ENCODE measurements at places on chromosomes 13 and 19.
A peak's percentile ranks its signal among the peaks of the same experiment; 100 is the strongest.

GRCh38 chr13:101492251-101492910 lies 39.9 kb downstream of the ITGBL1 start:
- no peak for DNase-seq

DNA sequence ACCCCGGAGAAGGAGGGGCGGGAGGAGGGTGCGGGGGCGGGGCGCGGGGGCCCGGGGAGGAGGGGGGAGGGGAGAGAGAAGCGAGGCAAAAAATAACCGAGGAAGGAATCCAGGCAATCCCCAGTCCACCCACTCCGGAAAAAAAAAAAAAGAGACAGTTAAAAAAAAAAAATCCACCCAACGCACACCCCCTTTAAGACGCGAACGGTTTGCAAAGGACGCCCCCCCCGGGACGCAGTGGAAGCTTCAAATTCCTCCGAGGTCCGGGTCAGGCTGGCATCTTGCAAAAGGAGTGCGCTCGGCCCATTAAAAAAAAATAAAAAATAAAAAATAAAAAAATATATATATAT lies at the start of gene CACNA1A:
Gene CACNA1A (minus strand): TSS at position 9 of the 350 bp plus-strand sequence. CDS start 255 bp downstream, outside the sequence.
- no peak for DNase-seq

DNA sequence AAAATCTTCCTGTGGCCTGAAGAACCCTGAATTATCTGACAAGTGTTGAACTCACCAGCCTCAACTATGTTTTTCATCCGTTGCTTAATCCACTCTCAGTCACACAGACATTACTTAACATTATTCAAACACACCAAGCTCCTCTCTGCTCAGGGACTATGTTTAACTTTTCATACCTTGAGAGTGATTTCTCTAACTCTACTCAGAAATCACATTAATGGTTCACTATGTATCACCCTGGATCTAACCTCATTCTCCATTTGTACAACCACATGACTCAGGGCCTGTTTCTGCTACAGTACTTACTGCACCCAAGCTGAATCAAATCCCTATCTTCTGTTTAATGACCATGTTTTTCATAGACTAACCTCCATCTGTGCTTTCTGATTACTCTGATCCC lies 553.7 kb upstream of the PRR20A start:
- DNase-seq: no peak

DNA sequence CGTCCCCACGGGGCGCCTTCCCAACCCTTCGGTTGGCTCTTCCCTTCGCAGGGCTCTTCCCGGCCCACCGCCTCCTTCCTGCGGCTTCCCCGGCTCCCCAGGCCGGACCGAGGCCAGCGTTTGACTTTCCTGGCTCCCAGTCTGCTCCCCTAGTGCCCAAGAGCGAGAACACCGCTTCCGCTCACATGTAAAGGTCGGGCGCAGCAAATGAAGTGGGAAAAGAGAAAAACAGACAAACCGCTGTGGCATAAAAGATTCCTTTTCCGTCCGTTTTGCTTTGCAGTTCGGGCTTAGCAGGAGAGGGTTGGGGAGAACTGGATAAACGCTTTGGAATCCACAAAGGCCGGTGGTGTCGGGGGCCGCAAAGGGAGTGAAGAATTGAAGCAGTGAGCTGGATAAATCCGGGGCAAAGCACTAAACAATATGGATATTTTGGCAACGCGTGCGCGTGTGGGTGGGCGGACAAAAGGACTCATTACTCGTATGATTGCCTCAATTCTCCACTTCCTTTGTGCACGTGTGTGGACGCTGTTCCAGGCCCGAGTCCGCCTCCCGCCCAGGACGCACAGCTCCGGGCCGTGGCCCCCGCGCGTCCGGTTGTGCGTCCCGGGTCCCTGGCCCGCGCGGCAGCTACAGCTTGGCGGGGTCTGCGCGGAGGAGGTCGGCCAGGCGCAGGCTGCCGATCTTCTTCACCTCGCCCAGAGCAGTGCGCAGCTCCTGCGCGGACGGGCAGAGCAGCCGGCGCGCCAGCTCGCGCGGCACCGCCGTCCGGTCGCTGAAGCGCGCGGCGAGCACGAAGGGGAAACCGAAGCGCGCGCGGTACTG lies 8.6 kb upstream of the CDX2 start:
- DNase-seq: peak; percentile 65

DNA sequence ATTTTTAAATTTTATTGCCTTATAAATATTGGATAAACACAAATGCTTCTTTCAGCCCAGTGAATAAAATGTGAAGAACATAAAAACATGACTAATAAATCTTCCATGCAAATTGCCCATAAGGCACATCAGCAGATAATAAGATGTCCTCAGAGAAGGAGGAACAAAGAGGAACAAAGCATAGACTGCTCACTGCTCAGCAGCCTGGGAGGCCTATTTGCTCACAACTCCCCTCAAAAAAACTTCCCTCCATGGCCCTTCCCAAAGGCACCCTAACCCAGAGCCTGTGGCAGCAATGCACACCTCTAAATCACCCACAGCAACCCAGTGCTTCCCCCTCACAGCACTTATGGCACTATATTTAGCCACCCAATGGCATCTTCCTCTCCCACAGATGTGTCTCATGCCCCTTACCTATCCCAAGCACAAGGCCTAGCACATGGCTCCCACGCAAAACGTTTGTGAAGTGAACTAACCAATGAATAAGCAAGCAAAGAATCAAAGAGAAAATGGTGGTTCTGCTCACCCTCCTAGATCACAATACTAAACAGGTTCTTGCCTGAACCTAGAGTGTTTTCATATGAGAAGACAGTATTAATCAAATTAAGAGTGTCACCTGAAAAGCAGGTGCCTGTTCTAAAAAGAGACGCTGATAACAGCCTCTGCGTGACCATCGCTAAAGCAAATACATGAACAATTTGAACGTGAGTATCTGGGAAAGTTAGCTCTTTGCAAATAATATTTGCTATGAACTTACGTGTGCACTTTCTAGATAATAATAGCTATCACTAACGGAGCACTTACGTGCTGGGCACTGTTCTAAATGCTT lies 96.9 kb downstream of the TBC1D4 start:
- no peak for DNase-seq

All from islet precursor cell (in vitro differentiated cells).